ENCODE measurements at places on chromosomes 6 and 20.
A peak's percentile ranks its signal among the peaks of the same experiment; 100 is the strongest.

DNA sequence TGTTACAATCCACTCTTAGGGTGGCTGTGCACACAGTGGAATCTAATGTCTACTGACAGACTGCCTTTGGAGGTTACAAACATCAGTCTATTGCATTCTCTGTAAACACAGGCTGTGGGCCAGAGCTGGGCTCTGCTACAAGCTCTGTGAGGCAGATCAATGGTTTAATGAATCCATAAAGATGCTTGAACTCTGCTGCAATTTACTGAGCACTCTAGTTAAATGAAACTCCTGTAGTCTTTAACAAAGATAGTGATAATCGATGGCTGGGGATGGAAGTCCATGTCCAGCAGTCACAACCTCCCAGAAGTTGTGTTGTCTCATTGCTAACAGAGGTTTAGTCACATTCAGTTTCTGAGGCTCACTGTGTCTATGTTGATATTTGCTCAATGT lies 50.5 kb downstream of the SOBP start:
- DNase-seq, result peak; percentile 89

- no peak for DNase-seq
These were observed 486.1 kb upstream of the BTBD3 start for GRCh38 chr20:11431621-11432020.

GRCh38 chr6:68473433-68474210 lies 161.5 kb upstream of the ADGRB3 start:
- no peak for DNase-seq

GRCh38 chr6:110509617-110510241 lies 33.3 kb upstream of the SLC22A16 start:
- DNase-seq, result no peak

- no peak for DNase-seq
These were observed 67.8 kb downstream of the SOBP start for GRCh38 chr6:107557698-107558097.

Measured in NCI-H1930 (cell line).